ENCODE measurements at places on chromosomes 1 and 21.

- DNase-seq, result no peak
These were observed 33.9 kb upstream of the PDC start for GRCh38 chr1:186494832-186495271.

- DNase-seq, result no peak
These were observed 32.9 kb upstream of the CSF1 start for GRCh38 chr1:109877776-109878175.

- DNase-seq, result no peak
These were observed 32.1 kb downstream of the EXTL2 start for GRCh38 chr1:100862591-100862990.

DNA sequence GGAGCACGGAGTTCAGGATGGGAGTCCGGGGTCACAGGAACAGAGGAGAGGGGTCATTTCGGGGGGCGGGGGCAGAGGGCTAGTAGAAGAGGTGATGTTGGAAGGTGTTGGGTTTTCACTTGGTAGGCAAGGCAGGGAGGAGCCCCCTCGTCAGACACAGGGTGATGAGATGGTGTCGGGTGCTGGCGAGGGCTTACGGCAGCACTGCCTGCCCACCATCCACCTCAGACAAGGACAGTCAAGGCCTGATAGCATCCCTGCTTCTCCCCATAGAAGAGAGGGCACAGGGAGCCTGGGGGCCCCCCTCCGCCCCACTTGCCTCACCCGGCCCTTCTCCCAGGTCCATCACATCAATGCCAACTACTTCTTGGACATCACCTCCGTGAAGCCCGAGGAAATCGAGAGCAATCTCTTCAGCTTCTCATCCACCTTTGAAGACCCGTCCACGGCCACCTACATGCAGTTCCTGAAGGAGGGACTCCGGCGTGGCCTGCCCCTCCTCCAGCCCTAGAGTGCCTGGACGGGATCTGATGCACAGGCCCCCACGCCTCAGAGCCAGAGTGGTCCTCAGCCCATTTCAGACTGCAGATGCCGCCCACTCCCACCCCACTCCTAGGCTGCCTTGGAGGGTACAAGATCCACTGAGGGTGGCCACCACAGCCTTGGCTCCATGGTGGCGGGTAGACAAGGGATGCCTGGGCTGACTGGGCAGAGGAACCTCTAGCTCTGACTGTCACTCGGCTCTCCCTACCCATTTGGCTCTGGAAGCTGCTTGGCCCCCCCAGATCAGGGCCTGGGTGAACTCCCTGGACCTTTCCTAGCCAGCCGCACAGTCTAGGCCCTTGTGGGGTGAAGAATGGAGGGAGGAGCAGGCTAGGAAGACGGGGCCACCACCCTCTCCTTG, 4.3 kb upstream of the MTFR1L start:
- DNase-seq, result no peak

DNA sequence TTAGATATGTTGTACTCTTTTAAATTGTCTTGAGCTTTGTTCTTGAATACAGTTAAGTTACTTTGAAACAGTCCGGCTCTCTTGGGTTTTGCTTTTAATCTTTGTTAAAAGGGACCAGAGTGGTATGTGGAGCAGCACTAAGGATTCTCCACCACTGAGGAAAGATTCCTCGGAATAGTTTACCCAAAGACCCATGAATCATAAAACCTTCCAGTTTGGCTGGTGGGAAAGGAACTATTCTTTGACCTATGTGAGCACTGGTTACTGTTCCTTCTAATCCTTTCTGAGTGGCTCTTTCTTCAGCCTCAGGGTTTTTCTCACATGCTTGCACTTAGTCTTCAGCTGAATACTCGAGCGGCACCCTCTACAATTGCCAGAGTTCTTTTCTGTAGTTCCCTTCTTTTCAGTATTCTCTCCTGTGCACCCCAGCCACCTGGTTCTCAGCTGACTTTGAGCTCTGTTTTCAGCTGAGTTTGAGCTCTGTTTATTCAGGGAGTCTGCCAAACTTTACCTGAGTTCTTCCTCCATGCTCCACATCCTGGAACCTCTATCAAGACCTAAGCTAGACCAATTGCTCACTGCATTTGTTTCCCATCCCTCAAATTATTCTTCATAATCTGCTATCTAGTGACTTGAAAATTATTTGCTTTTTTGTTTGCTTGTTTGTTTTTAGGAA, 253.8 kb upstream of the PLXNA2 start:
- no peak for DNase-seq

DNA sequence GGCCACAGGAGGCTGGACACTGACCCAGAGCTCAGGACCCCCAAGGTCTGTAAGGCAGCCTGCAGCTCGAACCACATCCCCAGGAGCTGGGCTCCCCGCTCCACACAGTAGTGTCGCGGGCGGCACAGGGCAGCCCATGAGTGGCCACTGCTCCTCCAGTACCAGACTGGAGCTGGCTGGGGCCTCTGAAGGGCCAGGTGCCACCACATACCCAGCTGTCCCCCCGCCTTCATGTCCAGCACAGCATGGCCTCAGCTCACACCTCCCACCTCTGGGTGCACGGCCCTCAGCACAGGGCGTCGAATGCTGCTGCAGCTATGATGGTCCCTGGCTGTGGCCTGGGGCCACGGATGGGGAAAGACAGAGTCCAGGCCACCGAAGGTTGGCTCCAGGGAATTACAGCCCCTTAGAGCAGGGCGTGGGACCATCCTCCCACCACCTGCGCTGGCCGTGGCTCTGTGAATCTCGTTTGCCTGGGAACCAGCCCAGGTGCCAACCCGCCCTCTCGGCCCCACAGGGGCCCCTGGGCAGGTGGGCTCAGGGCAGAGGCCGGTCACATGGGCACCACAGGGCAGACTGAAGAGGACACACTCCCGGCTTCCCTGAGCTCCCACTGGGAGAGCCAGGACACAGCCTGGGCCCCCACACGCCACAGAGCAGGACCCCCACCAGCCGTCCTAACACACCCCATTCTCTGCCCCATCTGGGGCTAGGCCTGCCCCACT, 2.1 kb upstream of the TNFRSF4 start:
- DNase-seq, result no peak

- DNase-seq, result no peak
These were observed 71.3 kb downstream of the PLPP3 start for GRCh38 chr1:56507925-56508522.

DNA sequence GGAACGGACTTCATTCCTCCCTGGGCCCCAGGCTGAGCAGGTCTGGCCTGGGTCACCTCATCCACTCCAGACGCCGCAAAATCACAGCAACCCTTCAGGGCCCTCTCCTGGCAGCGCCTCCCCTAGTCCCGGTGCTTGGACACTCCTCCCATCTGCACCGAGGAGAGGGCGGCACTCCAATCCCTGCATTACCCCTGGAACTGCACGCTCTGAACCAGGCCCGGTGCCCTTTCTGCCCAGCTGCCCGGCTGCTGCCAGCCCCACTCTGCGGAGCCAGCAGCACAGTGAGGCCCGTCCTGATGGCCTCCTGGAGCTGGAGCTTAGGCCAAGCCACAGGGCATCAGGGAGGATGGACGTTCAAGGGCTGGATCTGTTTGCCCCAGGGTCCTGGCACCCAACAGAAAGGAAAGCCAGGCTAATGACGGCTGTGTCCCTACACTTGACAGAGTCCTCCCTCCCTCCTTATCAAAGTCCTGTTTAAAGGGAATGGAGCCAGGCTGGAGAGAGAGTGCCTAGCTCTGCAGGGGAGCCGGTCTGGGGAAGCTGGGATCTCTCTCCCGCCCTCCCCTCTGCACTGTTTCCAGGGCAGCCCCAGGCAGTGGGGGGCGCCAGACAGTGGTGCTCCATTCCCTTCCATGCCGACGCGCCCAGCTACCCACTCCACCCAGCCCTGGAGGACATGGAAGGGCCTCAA, 12.7 kb downstream of the COL6A2 start:
- DNase-seq, result no peak

DNA sequence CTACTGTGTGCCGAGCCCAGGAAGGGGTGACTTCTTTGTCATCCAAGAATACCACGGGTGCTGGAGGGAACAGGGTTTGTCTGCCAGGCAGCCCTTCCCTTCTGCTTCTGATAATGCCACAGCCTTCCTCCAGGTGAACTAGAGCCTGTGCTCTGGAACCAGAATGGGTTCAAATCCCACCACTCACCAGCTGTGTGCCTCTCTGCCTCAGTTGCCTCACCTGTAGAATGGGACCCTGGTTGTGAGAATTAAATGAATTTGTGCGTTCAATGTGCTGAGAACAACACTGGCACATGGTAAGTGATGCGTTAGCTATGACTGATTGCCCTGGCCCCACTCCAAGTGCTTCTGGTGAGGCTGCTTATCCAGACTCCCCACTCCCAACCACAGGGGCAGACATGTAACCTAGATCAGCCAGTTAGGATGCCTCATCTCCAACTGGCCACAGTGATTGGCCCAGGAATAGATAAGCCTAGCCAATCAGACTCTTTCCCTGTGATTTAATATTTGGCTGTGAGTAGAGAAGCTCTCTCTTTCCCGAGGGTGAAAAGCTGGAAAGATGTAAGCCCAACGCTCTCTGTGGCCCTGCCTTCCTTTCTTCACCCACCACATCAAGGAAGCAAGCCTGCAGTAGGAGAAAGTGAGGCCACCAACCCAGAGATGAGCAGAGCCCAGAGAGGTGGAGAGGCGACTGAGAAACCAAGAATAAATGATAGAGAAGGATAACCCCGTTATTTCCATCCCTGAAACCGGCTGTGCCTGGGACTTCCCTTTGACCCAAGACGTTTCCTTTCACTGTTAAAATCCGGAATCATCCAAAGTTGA, 20.8 kb upstream of the LAPTM5 start:
- no peak for DNase-seq

DNA sequence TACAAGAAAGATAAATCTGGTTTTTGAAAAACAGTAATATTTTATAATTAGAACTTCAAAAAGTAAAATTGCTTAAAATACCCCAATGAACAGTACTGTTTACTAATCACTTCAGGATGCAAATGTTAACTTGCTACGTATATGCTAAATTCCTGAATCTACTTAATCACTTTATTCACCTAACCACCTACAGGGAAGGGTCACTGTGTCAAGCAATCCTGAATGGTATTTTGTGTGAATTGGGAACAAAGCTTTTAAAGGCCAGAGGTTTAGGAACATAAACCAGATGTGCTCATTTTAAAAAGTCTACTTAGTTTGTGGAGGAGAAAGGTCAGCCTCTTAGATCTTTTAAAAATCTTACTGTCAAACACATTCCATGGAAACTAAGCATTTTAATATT, 1143.0 kb upstream of the ADGRL2 start:
- DNase-seq, result no peak

DNA sequence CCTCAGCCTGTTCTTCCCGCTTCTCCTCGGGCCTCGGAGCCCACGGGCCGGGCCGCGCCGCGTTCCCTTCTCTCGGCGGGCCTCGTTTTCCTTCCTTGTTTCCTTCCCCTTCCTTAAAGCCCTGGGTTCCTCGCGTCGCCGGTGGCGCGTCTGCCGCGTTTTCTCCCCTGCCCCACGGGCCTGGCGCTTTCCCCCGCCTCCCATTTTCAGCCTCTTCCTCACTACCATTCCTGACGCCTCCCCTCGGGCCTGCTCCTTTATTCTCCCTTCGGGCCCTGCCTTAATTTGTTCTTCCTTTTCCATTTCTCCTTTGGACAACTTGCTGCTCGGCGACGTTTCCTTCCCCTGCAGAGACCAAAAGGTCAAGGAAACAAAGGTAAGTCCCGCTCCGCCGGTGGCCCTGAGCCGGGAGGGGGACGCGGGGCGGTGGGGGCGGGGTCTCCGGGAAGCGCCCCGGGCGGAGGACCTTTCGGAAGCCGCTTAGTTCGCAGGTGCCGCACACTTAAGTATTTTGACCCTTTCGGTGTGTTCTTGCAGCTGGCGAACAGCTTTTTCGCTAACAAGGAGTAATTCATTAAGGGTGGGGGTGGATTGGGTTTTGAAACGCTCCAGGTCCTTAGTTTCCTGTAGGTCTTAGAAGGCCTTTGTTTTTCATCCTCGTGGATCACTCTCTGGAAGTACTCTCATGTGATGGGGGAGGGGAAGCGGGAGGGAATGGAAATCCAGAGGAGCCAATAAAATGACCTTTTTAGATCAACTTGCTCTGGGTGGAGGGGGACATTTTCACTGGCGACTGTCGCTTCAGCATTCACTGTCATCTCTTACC, 780 bp downstream of the YTHDF2 start:
- peak; percentile 39 for DNase-seq
